Activated CD4-positive, alpha-beta T cell treated with anti-CD3 and anti-CD28 coated beads for 36 hours (primary cell): ENCODE measurements at places on chromosomes 5 and 9.
A peak's percentile ranks its signal among the peaks of the same experiment; 100 is the strongest.

- no peak for DNase-seq
These were observed 82.0 kb downstream of the PRRT1B start for GRCh38 chr9:131627326-131627647.

GRCh38 chr5:50711280-50711679 lies 44.8 kb downstream of the PARP8 start:
- peak; percentile 72 for DNase-seq

- DNase-seq = no peak
These were observed 7.3 kb upstream of the NOL6 start for GRCh38 chr9:33480976-33481375.

DNA sequence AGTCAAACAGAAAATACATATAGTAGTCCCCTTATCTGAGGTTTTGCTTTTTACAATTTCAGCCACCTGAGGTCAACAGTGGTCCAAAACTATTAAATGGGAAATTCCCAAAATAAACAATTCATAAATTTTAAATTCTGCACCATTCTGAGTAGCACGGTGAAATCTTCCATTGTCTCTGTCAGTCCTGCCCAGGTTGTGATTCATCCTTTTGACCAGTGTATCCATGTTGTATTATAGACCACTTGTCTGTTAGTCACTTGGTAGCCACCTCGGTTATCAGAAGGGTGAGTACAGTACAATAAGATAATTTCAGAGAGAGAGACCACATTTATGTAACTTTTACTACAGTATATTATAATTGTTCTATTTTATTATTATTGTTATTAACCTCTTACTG lies 2.8 kb downstream of the CCDC152 start:
- DNase-seq = no peak

GRCh38 chr9:93677048-93677571 lies 100.7 kb downstream of the PHF2 start:
- peak; percentile 1 for DNase-seq

GRCh38 chr5:83026516-83026915 lies 50.7 kb downstream of the TMEM167A start:
- no peak for DNase-seq

DNA sequence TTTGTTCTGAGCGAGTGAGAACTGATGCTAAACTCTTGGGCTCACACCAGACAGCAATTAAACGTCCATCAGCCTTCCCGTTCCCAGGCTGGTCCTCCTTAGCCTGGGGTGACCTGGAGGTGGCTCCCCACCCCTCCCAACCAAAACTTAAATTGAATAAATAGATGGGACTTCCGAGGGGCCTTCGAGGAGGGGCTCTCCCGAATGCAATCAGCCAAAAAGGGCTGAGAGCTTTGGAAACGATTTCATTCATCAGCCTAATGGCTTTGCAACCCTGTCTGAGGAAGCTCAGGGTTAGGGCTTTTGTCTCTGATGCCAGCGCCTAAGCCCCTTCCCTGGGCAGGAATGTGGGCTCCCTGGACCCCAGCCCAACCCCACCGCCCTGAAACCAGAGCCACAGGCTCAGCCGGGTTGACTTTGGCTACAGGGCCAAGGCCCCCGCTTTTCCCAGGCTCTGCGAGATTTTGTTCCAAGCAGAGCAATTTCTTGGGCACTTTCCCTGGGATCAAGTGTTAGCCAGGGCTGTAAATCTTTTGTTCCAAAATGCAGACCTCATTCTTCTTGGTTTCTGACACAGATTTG lies 29.2 kb downstream of the LHX3 start:
- DNase-seq = no peak

- DNase-seq = no peak
These were observed 85.8 kb downstream of the GPBP1 start for GRCh38 chr5:57259704-57260103.

- DNase-seq = no peak
These were observed 26.3 kb upstream of the CORO2A start for GRCh38 chr9:98218562-98219363.

GRCh38 chr5:157189223-157189622 lies 8.6 kb downstream of the ITK start:
- peak; percentile 71 for DNase-seq

GRCh38 chr5:136133222-136133921 lies 727 bp downstream of the SMAD5 start:
- DNase-seq = peak; percentile 48

GRCh38 chr9:16661816-16662215 lies 208.7 kb downstream of the BNC2 start:
- no peak for DNase-seq

GRCh38 chr9:136122425-136123383 lies 4.0 kb upstream of the TMEM250 start:
- peak; percentile 88 for DNase-seq

DNA sequence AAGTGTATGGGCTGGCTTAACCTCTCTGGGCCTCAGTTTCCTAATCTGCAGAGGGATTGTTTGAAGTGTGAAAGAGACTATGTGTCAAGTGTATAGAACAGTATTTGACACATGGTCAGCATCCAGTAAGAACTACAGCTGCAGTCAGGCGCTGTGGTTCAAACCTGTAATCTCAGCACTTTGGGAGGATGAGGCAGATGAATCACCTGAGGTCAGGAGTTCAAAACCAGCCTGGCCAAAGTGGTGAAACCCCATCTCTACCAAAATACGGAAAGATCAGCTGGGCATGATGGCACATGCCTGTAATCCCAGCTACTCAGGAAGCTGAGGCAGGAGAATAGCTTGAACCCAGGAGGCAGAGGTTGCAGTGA lies 31.9 kb upstream of the STING1 start:
- DNase-seq = peak; percentile 57

DNA sequence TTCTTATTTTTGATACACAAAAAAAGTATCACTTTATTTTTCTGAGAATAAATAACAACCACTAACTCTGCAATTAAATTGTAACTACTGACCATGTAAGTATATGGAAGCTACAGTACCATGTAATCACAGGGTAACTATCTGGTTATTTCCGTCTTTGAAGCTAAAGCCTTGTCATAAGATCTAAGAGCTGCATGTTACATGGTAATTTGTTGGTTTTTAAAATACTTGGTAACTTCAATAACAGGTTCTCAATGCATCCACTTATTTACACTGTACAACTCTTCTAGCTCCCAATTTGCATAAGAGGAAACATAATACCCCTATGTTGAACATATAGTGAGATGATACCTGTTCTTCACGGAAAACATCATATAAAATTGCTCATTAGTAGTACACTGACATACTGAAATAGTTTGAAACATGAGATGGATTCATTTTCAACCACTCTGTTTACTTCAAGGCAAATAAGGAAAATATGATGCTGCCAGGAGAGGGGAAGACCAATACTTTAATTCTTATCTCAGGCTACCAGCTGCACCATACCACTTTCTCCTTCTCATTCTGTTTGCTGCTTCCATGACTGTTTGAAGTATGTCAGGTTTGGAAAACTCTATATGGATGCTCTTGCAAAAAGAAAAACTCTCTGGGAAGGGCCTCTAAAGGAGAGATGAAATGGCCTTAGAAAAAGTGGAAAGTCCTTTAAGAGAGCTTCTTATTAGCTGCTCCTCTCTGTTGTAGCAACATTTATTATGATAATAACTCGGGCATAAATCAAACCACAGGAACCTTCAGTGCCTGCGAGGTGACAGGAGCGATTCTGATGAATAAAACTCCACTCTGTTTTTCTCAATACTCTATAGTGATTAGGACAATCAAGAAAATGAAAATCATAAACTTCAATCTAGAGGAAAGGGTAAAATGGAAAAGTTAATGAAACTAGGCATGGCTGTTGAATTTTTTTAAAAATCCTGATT lies 150.2 kb downstream of the KIAA0825 start:
- no peak for DNase-seq

DNA sequence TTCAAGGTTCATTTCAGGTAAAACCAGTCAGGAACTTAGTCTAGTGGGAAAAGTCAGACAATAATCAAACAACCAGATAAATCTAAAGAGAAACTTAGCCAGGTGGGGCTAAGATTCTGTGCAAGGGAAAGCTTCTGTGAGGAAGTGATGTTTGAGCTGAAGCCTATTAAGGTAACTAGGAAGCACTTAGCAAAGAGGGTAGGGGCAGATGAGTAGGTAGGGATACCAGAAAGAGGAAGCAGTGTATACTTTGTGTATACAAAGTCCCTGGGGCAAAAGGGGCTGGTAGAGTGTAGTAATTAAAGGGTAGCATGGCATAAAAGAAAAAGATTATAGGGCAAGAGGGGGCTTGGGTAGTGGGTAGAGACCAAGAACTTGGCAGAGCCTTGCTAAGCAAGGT lies 3.6 kb upstream of the SPATA24 start:
- no peak for DNase-seq

DNA sequence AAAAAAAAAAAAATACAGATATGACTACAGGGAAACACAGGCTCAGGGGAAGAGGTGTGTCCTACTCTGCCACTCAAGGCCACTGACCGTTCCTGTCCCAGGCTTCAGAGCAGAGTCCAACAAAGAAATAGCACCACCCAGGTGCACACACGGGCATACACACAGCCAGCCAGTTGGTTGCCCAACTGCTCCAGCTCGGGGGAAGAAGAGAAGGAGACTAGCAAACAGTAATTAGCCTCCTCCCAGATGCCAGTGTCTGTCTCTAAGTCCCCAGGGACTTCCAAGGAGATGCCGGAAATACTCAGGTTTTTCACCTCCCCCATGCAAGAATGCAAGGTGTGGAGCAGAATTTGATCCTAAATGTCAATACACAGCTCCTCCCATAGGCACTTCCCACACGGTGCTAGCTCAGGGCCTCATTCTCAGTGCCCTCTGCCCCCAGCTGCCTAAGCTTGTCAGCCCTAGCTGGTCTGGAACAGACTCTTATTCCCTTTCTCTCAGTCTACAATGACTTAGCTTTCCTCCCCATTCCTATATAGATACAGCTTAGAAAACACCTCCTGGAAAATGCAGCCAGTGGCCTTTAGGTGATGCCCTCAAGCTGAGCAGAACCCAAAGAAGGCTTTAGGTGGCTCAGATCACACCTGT lies 1.7 kb downstream of the MYORG start:
- DNase-seq = no peak

DNA sequence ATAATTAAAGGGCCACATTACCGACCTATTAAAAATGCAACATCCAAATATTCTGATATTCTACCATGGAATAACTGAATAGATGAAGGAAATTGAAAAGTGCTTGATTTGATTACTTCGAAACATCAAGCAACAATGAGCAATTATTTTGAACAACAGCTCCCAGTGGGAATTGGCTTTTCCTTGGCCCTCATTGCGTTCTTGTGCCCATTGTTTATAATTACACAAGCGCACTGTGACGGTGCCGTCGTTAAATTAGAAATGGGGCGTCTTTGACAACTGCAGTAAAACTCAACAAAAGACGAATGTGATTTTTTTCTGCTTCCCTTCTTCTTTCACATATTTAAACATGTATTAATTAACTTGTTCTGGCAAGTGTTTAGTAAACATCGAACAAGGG lies 61.6 kb downstream of the CDH6 start:
- DNase-seq = no peak

GRCh38 chr5:141617682-141618029 lies 1.1 kb downstream of the DIAPH1 start:
- DNase-seq = no peak

GRCh38 chr9:134136996-134137299 lies 1.1 kb downstream of the WDR5 start:
- DNase-seq = no peak

- DNase-seq = no peak
These were observed 233.7 kb downstream of the GLIS3 start for GRCh38 chr9:4066120-4066519.

GRCh38 chr9:121820286-121821005 lies 169.0 kb downstream of the DAB2IP start:
- DNase-seq = no peak

DNA sequence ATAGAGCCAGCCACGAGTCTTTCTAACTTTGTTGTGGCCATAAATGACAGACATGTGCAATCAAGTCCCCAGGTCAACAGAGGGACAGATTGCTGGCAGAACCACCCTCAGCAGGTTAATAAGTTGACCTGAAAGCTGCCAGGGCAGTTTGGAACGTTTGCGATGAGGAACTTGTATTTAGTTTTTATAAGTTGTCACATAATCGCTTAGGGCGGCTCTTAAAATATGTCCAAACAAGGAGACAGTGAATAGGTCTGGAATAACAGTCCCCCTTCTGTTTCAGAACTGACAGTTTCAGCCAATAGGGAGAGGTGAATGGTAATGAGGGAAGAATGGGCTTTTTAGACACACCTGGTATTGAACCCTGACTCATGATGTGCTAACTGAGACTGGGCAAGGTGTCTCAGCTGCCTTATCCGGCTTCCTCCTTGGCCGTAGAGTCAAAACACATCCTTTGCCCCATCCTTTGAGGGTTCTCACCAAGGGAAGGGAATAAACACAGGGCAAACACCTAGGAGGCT lies 33.6 kb upstream of the GABRP start:
- no peak for DNase-seq

DNA sequence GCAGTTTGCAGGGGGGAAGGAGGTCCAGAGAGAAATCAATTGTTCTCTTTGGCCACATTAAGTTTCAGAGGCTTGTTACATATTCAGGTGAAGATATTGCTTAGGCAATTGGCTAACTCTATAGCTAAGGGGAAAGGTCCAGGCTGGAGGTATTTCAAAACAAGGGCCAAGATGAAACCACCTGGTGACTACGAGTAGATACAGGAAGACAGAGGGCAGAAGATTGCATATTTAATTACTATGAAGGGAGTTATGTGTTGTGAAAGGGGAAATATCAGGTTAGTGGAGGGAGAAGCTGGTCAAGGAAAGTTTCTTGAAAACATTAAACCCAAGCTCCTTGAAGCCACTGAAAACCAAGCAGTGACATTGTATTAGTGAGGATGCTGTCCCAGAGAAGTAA lies 1.9 kb upstream of the RAD23B start:
- no peak for DNase-seq

DNA sequence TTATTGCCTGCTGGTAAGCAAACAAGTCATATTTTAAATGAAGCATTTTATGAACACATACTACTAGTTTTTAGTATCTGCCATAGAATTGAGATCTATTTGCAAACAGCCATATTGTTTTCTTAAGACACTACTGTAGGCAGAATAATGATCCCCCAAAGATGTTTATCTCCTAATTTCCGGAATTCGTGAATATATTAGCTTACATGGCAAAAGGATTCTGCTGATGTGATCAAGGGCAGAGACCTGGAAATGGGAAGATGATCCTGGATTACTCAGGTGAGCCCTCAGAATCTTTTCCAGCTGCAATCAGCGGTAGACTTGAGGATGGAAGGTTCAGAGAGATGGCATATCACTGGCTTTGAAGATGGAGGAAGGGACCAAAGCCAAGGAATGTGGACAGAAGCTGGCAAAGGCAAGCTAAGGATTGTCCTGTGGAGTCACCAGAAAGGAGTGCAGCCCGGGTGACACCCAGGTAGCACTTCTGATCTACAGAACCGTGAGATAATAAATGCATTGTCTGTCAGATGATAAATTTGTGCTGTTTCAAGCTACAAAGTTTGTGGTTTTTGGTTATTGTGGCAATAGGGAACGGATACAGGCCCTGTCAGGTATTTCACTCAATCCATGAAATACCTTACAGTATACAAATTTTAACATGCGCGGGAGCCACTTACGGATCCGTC lies 1.0 kb upstream of the ERCC6L2 start:
- no peak for DNase-seq

DNA sequence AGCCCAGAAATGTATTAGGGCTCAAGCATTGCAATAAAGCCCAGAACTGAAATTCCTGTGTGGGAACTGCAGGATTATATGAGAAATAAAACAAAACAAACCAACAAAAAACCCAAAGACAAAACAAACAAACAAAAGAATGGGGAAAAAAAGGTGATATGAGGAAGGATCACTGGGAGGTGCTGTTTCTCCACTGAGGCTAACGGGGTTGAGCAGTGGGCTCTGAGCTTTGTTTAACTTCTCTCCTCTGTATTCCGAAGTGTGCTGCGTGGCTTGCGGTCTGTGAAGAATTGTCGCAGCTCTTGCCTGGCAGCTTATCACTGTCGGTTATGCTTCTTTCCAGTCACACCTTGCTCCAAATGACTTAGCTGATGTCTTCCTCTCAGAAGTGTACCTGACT lies 106.3 kb downstream of the TENT4A start:
- no peak for DNase-seq
